ENCODE measurements at places on chromosomes 4 and X. TPM values are rescaled to one million over a fixed set of nuclear protein-coding genes. Genes with fewer than 3 reads are reported as not detected.

DNA sequence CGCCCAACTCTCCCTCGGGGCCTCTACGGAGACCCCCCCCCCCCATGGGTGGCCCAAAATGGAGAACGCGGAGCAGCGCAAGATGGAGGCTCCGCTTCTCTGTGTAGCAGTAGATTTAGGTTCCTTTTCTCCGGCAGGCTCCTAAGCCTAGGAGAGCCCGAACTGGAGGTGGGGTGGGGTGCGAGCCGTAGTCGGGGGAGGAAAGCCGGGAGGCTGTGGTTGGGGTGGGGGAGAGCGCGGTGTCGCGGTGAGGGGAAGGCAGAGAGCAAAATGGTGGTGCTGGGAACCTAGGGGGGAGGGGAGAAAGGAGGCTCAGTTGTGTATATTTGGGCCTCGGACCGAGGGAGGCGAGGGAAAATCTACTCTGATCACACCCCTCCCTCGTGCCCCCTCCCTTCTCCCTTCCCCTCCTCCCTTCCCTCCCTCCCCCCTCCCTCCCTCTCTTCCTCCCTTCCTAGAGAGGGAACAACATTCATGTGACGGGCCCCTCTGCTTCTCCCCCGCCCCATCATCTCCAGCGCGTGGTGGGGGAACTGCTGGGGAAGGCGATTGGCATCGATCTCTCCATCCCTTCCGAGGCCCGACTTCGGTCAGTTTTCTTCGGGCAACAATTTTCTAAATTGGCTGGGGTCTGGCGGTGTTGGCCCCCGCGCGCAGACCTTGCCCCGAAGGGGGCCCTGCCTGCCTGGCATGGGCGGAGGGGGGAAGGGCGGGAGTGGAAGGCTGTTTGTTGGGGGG lies at the start of gene STAG2:
Gene STAG2 (plus strand): TSS at position 439 of the 738 bp plus-strand sequence. CDS start 60,922 bp downstream, outside the sequence.
- peak; percentile 70 for DNase-seq
- H3K27me3 ChIP-seq, result no peaks in the 10 kb centered on the region
- H3K4me1 ChIP-seq, result peaks cover 13% of the 10 kb centered on the region
- no peaks in the 10 kb centered on the region for H3K36me3 ChIP-seq

- H3K27ac ChIP-seq, result no peak overlapping the region
- no peak for DNase-seq
- H3K27me3 ChIP-seq, result no peaks in the 10 kb centered on the region
- H3K36me3 ChIP-seq, result no peaks in the 10 kb centered on the region
- no peak overlapping the region for H3K4me3 ChIP-seq
Observed at GRCh38 chrX:15567886-15568616, 32.7 kb downstream of the ACE2 start.

DNA sequence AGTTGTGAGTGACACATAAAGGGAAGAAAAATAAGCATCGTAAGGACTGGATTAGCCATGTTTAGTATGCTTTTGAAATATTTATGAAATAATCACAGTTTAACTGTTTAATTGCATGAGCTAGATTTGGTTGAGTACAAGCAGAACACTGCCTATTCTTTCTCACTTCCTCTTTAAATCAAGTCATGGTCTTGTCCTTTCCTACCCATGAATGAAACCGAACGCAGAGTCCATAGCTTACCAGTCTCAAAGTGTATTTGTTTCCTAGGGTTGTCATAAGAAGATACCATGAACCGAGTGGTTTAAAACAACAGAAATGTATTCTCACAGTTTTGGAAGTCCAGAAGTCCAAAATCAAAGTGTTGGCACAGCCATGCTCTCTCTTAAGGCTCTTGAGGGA lies 684.0 kb upstream of the MAGEB2 start:
- H3K27ac ChIP-seq, result no peak overlapping the region
- no peaks in the 10 kb centered on the region for H3K4me1 ChIP-seq
- no peaks in the 10 kb centered on the region for H3K27me3 ChIP-seq
- DNase-seq, result no peak
- H3K4me3 ChIP-seq, result no peak overlapping the region

- no peak overlapping the region for H3K4me3 ChIP-seq
- H3K27me3 ChIP-seq, result no peaks in the 10 kb centered on the region
- no peak for DNase-seq
- H3K36me3 ChIP-seq, result no peaks in the 10 kb centered on the region
- no peak overlapping the region for H3K27ac ChIP-seq
- H3K4me1 ChIP-seq, result no peaks in the 10 kb centered on the region
Observed at GRCh38 chr4:108881986-108882385, 119.1 kb upstream of the ETNPPL start.

- H3K27ac ChIP-seq, result no peak overlapping the region
- H3K36me3 ChIP-seq, result no peaks in the 10 kb centered on the region
- DNase-seq, result no peak
- no peaks in the 10 kb centered on the region for H3K27me3 ChIP-seq
Observed at GRCh38 chr4:72997409-72997808, 72.1 kb downstream of the COX18 start.

DNA sequence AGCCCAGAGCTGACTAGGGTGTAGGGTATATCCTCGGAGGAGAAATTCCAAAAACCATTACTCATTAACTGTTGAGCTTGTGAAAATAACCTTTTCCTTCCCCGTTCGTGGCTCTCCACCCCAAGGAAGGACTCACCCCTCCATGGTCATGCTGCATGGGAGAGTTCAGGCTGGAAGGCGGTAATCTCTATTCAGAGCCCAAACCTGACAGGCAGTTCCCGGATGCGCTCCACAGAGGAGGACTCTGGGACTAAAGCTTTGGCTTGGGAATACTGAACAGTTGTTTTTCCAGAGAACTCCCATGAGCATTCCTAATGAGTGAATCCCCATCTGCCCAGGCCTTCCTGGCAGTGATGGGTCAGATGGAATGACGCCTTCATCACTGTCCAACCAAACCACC lies 125.4 kb downstream of the BCOR start:
- no peak overlapping the region for H3K27ac ChIP-seq
- H3K4me1 ChIP-seq, result no peaks in the 10 kb centered on the region
- H3K36me3 ChIP-seq, result no peaks in the 10 kb centered on the region
- H3K27me3 ChIP-seq, result no peaks in the 10 kb centered on the region

DNA sequence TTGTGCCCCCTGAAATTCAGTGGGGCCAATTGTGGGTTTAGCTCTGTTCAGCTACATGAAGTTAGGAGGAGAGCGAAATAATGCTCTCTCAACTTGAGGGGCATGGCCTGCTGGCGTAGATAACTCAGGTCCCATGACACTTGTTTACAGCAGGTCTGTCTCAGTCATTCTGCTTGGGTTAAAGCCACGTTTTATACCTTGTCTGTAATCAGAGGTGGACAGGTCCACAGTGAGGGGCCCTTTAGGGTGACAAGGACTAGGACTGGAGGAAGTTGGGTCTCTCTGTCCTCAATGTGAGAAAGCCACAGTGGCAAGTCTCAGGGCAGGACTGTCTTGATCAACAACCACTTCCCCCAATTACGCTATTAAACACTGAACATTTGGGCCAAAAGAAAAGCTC lies 49.0 kb downstream of the PDHA1 start:
- H3K36me3 ChIP-seq, result no peaks in the 10 kb centered on the region
- no peaks in the 10 kb centered on the region for H3K27me3 ChIP-seq
- H3K27ac ChIP-seq, result no peak overlapping the region
- no peaks in the 10 kb centered on the region for H3K4me1 ChIP-seq

- no peak overlapping the region for H3K27ac ChIP-seq
- H3K4me3 ChIP-seq, result no peak overlapping the region
- H3K27me3 ChIP-seq, result no peaks in the 10 kb centered on the region
Observed at GRCh38 chrX:23012162-23012561, 12.4 kb downstream of the DDX53 start.

GRCh38 chr4:100823066-100823992 lies 305.5 kb upstream of the EMCN start:
- no peaks in the 10 kb centered on the region for H3K4me1 ChIP-seq
- H3K27ac ChIP-seq, result no peak overlapping the region
- H3K36me3 ChIP-seq, result no peaks in the 10 kb centered on the region
- DNase-seq, result no peak
- no peak overlapping the region for H3K4me3 ChIP-seq
- no peaks in the 10 kb centered on the region for H3K27me3 ChIP-seq

GRCh38 chrX:110561034-110561433 lies 202.4 kb downstream of the RTL9 start:
- no peaks in the 10 kb centered on the region for H3K27me3 ChIP-seq
- H3K4me1 ChIP-seq, result no peaks in the 10 kb centered on the region
- no peaks in the 10 kb centered on the region for H3K36me3 ChIP-seq
- no peak overlapping the region for H3K4me3 ChIP-seq
- no peak overlapping the region for H3K27ac ChIP-seq

- no peak overlapping the region for H3K4me3 ChIP-seq
- H3K36me3 ChIP-seq, result no peaks in the 10 kb centered on the region
- H3K27me3 ChIP-seq, result no peaks in the 10 kb centered on the region
Observed at GRCh38 chr4:71141125-71141524, 147.7 kb downstream of the DCK start.

DNA sequence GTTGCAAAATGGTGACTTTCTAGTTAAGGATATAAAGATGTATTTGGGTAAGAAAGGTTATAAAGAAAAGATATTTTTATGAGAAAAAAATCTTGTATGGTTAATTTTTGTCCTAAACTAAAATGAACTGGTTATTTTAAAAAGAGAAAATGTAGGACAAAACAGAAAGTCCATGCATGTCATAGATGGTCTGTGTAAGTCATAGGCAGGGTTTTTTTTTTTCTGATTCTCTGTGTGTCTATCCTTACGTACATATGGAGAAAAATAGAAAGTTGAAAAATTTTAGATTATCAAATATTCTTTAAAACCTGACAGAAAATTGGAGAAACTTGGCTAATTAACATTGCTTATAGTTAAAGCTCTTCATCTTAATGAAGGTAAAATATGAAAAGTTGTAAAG lies 493.4 kb downstream of the IQCM start:
- H3K4me1 ChIP-seq, result no peaks in the 10 kb centered on the region
- H3K27ac ChIP-seq, result no peak overlapping the region
- no peaks in the 10 kb centered on the region for H3K27me3 ChIP-seq

DNA sequence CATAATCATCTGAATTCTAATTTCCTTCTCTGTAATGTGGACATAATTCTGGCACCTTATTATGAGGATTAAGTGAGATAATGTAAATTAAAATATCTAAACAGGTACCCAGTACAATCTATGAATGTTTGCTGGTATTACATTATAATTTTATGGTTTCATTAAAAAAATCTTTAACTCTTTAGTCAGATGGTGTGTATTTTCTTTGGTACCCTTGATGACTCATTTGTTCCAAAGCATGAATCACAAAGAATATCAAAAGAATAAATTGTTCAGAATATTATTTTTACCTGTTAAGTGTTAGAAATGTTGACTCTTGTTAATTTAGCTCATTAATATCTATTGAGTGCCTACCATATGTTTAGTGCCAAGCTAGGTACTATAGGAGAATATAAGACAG lies 74.3 kb downstream of the SNX25 start:
- no peak for DNase-seq
- no peaks in the 10 kb centered on the region for H3K4me1 ChIP-seq
- peaks cover 1% of the 10 kb centered on the region for H3K36me3 ChIP-seq
- no peaks in the 10 kb centered on the region for H3K27me3 ChIP-seq
- no peak overlapping the region for H3K27ac ChIP-seq

GRCh38 chr4:153517159-153517558 lies 51.0 kb downstream of the TMEM131L start:
- no peaks in the 10 kb centered on the region for H3K36me3 ChIP-seq
- H3K4me1 ChIP-seq, result peaks cover 42% of the 10 kb centered on the region
- no peaks in the 10 kb centered on the region for H3K27me3 ChIP-seq
- peak overlapping the region; percentile 82 for H3K27ac ChIP-seq

- DNase-seq, result no peak
- H3K27me3 ChIP-seq, result no peaks in the 10 kb centered on the region
- H3K27ac ChIP-seq, result peak overlapping the region; percentile 60
- H3K36me3 ChIP-seq, result no peaks in the 10 kb centered on the region
Observed at GRCh38 chr4:687048-687970, 1.6 kb downstream of the SLC49A3 start.

DNA sequence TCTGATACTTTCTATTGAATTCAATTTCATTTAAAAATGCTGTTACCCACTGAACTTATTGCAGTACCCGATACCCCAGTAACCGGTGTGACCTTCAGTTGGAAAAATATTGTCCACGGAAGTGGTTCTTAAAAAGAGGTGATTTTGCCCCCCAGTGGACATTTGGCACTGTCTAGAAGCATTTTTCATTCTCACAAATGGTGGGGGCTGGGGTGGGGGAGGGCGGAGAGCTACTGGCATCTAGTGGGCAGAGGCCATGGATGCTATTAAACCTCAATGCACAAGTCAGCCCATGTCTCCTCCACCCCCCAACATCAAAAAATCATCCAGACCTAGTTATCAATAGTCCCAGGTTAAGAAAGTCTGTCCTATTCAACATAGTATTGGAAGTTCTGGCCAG lies 19.6 kb upstream of the CHM start:
- DNase-seq, result no peak
- H3K4me1 ChIP-seq, result no peaks in the 10 kb centered on the region
- H3K36me3 ChIP-seq, result no peaks in the 10 kb centered on the region
- no peak overlapping the region for H3K4me3 ChIP-seq
- no peak overlapping the region for H3K27ac ChIP-seq

- H3K4me3 ChIP-seq, result no peak overlapping the region
- no peaks in the 10 kb centered on the region for H3K27me3 ChIP-seq
- DNase-seq, result no peak
- no peaks in the 10 kb centered on the region for H3K4me1 ChIP-seq
Observed at GRCh38 chr4:41569961-41570360, 32.0 kb downstream of the LIMCH1 start.

The CT45A10 gene
- not detected for total RNA-seq

The LEF1 gene
- 0.59 TPM for total RNA-seq

The NSUN7 gene
- total RNA-seq, result 4.5 TPM

The REELD1 gene
- total RNA-seq, result 0.08 TPM

Measured in liver (tissue), 10 donors.